ENCODE measurements at places on chromosomes 3 and 15.

- ATAC-seq = no peak
Observed at GRCh38 chr15:39514933-39515332, 65.9 kb upstream of the THBS1 start.

- ATAC-seq = no peak
Observed at GRCh38 chr3:122085673-122086072, 30.5 kb downstream of the CD86 start.

- ATAC-seq = no peak
Observed at GRCh38 chr3:12830785-12831156, 10.6 kb downstream of the RPL32 start.

GRCh38 chr3:172281884-172282283 is 166.4 kb downstream of the GHSR start:
- no peak for ATAC-seq

- ATAC-seq = no peak
Observed at GRCh38 chr3:194931347-194931746, 245.7 kb downstream of the FAM43A start.

- no peak for ATAC-seq
Observed at GRCh38 chr3:169085827-169086226, 577.7 kb downstream of the MECOM start.
